ENCODE measurements at places on chromosomes 2 and 18. TPM values are rescaled to one million over a fixed set of nuclear protein-coding genes. Genes with fewer than 3 reads are reported as not detected.

GRCh38 chr18:27595113-27595838 lies 410.2 kb upstream of the CHST9 start:
- DNase-seq, result no peak

DNA sequence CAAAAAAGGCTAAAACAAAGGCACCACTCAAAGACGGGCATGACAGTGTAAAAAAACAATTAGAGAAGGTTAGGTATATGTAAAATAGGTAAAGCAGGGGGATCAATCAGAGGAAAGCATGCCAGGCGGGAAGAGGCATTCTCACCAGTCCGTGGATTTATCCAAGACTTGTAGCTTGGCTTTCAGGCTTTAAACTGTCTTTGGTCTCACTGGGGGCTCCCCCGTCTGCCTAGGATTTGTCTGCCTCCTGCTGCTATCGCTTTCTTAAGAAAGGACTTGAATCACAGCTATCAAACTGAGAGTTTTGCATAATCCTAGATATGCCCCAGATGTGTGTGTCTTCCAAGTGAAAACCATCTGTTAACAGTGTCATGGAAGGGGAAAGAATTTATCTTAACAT lies 11.1 kb upstream of the GORASP2 start:
- DNase-seq, result no peak

GRCh38 chr2:109499566-109499965 lies 114.2 kb downstream of the SEPTIN10 start:
- DNase-seq, result peak; percentile 71

DNA sequence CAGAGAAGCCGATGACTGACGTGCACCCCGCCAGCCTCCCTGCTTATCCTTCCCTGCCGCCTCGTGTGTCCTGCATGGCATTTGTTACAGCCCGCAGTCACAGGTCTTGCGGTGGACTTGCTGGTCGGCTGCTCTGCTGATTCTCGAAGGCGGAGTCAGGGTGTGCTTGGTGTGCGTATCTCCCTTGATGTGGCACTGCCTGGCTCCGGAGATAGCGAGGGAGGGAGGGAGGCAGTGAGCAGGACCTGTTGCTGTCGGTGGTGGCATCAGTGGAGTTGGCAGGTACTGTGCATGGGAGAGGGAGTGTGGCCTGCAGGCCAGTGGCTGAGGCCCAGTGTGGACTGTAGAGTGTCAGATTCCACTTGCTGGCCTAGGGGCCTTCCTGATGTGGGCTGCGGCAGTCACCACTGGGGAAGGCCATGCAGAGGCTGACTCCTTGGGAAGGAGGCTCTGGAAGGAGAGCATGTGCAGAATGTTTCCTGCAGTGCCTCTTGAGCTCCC lies 198.9 kb downstream of the AGAP1 start:
- DNase-seq, result no peak

GRCh38 chr18:47779381-47779780 lies 151.1 kb downstream of the SMAD2 start:
- DNase-seq, result no peak

GRCh38 chr2:223147431-223147830 lies 95.4 kb downstream of the KCNE4 start:
- DNase-seq, result no peak

DNA sequence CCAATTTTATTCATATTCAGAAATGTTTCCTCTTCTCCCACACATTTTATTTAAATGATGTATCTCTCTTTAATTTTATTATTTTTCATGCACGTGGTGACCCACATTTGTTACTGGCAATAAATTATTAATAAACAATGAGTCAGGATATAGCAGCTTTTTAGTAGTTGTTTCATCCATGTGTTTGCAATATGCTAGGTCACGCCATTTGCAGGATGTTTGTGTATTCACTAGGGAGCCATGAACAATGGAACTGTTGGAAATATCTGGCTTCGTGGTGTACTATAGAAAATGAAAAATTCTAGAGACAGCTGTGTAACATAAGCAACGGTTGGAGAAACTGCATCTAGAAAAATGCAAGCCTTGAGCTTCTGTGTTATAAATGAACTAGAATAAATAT lies 176.0 kb upstream of the COL3A1 start:
- no peak for DNase-seq

GRCh38 chr2:64978514-64979268 lies 10.5 kb upstream of the SLC1A4 start:
- no peak for DNase-seq

DNA sequence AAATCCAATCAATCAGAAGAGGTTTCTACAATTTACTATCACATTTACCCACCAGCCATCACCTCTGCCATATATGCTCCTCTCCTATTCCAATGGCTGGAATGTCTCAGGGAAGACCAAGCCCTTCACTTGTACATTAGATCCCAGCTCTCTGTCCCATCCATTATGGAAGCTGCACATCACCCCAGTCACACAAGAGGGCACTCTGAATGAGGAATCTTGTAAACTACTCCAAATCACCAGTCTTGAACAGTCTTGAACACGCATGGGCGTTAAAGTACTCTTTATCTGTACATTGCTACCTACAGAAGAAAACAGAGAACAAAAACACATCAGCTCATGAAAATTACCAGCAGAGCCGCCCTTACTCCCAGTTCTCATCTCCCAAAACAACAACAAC lies 38.7 kb downstream of the ZC3H8 start:
- no peak for DNase-seq

- no peak for DNase-seq
These were observed 63.5 kb downstream of the RTTN start for GRCh38 chr18:70142001-70142400.

- DNase-seq, result no peak
These were observed 453.7 kb downstream of the CNTNAP5 start for GRCh38 chr2:124478761-124479160.

DNA sequence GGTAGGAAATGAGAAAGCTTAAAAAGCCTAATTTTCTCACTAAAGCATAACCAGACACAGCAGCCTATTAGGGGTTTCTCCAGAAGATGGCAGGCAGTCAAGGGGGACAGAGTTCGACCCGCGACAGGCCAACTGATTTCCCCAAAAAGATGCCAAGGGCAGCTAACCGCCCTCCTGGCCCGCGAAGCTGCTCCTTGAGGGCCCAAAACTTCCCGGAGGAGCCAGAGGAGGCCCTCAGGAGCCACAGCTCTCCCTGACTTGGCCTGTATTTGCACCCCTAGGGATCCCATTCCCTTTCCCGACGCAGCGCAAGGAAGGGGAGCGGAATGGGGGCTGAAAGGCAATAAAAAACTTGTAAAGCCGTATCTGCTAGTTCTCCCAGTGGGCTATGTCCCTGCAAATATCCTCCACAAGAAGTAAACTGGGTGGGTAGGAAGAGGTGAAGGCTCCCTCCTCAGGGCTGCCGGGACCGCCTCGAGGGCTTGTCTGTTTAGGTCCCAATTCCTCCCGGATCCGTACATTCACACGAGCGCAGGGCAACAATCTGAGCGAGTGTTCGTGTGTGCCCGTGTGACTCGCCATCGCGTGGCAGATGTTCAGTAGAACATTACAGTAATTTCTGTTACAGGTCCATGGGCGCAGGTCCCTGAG lies 756 bp upstream of the NAGK start:
- no peak for DNase-seq

- no peak for DNase-seq
These were observed 111.5 kb upstream of the ZNF236 start for GRCh38 chr18:76710646-76711520.

DNA sequence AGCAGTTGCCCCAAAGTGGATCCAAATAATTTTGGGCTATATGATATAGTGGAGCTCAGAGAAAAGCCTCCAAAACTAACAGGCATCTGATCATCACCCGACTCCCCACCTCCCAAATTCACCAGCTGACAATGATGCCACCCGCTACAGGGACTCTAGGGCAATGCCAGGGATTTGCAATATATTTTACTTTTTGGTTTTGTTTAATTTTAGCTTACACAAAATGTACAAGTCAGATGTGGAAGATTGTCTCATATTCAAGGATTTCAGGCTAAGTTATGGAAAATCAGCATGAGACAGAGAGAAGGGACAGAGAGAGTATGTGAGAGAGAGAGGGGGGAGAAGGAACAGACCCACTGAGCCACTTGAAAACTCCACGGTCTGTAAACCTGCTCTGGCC lies 187.4 kb downstream of the TMEM247 start:
- DNase-seq, result no peak

- no peak for DNase-seq
These were observed 82.2 kb downstream of the EPAS1 start for GRCh38 chr2:46379213-46380037.

DNA sequence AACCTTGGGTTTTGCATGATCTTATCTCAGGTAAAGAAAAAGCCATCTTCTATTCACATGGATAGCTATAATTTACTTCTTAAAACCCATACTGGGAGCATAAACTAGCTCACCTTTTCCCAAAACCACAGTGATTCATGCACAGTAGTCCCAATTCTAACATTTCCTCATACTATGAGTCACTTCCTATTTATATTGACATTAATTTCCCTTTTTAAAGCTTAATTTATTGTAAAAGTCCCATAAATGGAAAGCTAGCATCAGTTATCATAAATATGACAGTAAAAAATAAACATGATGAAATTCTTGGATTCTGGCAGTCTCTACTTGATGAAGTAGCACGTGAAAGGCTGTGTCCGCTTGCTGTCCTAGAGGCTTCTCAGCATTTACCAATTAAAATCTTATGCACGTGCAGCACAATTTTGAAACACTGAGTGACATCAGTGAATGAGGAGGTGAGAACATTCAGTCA lies 180.1 kb downstream of the CDH2 start:
- no peak for DNase-seq

DNA sequence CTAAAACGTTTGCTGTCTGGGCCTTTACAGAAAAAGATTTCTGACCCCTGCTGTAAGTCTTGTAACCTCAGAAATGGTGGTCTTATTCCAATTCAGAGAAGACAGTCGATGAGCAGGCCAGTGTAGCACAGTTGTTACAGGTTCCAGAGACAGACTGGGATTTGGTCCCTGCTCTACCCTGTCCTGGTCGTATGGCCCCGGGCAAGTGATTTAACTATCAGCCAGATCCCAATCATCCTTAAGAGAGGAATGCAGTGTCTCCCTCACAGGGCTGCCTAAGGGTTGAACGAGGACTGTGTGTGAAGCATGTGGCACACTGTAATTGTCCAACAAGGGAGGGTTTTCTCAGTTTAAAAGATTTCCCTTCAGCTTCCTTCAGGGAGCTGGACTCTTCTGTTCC lies 47.2 kb downstream of the HK2 start:
- no peak for DNase-seq

- no peak for DNase-seq
These were observed 22.9 kb downstream of the SERPINB8 start for GRCh38 chr18:63992751-63993150.

- DNase-seq, result no peak
These were observed 60.8 kb downstream of the CENPO start for GRCh38 chr2:24853996-24854395.

DNA sequence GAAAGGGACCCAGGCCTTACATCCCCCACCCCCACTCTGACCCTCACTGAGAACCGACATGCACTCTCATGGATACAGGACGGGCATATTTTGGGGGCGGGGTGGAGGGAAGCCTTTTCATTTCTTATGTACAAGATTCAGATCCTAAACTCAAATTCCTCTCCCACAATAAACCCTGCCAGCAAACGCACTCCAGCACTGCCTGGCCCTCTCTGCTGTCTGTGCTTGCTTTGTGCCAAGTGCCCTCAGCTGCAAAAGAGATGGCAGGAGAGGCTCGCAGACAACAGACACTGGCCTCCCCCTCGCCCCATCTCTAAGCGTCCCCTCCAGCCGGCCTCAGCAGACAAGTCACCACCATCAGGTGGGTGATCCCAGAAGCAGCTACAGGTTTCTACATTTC lies 42.4 kb downstream of the FAM168B start:
- DNase-seq, result no peak

GRCh38 chr2:56167616-56168562 lies 15.9 kb upstream of the CCDC85A start:
- DNase-seq, result no peak

- DNase-seq, result no peak
These were observed 34.4 kb upstream of the DSG3 start for GRCh38 chr18:31413137-31413536.

- no peak for DNase-seq
These were observed 520.5 kb upstream of the ZEB2 start for GRCh38 chr2:145040433-145040832.

GRCh38 chr2:100110614-100111000 lies 31.8 kb downstream of the AFF3 start:
- no peak for DNase-seq

DNA sequence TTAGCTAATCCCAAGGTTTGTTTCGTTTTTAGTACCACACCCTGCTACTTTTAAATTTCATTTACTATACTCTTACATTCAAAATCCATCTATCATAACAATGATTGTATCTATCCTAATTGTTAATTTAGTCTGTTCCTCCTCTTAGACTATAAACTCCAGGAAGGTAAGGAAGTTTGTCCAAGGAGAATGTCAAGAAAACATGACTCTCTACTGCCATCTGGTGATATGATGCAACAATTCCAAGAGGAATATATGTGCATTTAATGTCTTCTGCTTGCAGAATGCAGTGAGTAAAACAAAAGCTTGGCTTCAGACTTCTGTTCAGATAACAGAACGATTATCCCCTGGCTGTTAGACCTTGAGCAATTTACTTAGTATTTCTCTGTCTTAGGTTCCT lies 1267.1 kb downstream of the LRP1B start:
- no peak for DNase-seq

DNA sequence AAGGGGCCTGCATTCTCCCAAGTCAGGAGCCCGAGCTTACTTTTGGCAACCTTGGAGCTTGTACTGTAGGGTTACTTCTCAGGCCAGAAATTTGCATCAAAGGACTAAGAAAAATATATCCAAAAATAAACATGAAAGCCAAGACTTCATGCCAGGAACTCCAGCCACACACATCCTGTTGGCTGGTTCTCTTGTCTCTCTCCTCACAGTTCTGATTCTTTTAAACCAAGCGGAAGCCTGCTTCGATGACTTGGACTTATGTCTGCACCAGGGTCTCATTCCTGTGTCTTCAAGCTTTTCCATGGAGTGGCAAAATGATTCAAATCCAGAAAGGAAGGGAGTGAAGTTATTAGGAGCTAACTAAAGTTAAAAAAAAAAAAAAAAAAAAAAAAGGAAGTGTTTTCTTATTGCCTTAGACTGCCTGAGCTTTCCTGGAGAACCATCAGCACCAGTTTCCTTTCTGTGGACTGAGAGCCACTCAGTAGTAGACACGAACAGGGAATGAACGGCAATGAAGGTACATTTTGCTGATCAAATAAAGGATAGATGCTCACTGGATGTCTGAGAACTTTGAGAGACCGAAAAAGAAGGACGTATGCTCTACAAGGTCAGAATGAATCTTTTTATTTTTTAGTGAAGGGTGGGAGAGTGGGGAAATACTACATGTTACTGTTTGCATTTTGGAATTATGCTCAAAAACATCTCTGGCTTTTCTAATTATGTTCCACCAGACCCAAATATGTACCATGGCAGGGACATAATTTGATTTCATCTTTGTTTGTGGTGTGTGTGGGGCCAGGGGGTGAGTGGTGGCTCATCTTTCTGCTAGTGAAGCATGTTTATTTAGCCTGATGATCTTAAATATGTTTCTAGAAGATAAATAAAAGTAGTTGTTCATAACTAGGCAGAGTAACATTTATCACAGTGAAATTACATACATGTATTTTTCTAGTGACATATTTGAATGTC lies 86.0 kb downstream of the RAPGEF4 start:
- DNase-seq, result no peak

- no peak for DNase-seq
These were observed 68.4 kb downstream of the KIAA2012 start for GRCh38 chr2:202141329-202141947.

The CD8B gene
- 1.5 TPM for total RNA-seq

The RPE gene
- total RNA-seq, result 47.5 TPM

The ASPRV1 gene
- total RNA-seq, result 1.1 TPM

The IL1F10 gene
- not detected for total RNA-seq

The RGPD4 gene
- total RNA-seq, result 0.10 TPM

The SERPINB12 gene
- total RNA-seq, result not detected

The TTN gene
- 8.6 TPM for total RNA-seq

Measured in mucosa of descending colon (tissue), 3 donors.